Stimulated activated CD8-positive, alpha-beta memory T cell treated with anti-CD3 and anti-CD28 coated beads, Interleukin-2, amount 100 ng/mL, for 1 hour (primary cell): ENCODE measurements at places on chromosomes 2 and 18.

- no peak for DNase-seq
Observed at GRCh38 chr18:8657873-8658470, 47.4 kb upstream of the MTCL1 start.

DNA sequence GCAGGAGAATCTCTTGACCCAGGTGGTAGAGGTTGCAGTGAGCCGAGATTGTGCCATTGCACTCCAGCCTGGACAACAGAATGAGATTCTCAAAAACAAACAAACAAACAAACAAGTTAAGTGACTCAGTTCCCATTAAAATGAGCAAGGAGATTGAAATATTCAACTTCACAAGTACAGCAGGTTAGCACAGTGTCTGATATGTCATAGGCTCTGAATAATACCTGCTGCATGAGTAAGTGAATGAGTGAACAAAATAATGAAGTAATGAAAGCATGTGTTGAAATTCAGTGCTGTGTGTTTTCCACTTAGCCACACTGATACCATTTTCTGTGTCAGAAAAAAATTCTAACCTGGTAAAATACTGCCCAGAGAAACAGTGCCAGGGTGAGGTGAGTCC, 41.9 kb upstream of the SETBP1 start:
- DNase-seq, result no peak

- no peak for DNase-seq
Observed at GRCh38 chr18:58513615-58514335, 115.1 kb downstream of the ALPK2 start.

DNA sequence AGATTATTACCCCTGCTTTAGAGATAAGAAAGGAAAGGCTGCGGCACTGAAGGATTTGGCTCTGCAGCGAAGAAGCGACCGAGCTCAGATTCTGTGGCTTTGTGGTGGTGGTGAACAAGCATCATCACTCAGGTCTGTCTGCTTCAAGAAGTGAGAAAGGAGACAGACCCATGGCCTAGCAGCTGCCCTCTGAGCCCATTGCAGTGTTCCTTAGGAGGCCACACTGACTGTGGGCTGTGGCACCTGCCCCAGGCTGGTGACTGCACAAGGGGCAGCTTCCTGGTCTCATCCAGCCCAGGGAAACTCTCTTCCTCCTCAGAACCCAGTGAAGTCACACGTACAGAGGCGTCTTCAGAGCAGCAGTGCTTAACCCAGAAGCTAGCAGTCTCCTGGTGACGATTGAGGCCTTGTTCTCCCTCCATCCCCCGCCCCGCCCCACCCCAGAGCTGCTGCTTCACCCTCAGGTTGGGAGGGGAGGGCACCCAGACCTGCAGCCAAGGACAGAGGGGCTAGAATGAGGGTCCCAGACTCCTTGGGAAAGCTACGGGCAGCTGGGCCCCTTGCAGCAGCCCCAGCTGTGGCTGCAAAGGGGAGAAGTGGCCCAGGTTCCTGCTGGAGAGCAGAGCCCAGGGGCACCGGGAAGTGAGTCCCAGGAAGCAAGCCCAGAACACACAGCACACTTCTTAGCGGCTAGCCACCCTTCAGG, 22.2 kb downstream of the BIN1 start:
- no peak for DNase-seq

DNA sequence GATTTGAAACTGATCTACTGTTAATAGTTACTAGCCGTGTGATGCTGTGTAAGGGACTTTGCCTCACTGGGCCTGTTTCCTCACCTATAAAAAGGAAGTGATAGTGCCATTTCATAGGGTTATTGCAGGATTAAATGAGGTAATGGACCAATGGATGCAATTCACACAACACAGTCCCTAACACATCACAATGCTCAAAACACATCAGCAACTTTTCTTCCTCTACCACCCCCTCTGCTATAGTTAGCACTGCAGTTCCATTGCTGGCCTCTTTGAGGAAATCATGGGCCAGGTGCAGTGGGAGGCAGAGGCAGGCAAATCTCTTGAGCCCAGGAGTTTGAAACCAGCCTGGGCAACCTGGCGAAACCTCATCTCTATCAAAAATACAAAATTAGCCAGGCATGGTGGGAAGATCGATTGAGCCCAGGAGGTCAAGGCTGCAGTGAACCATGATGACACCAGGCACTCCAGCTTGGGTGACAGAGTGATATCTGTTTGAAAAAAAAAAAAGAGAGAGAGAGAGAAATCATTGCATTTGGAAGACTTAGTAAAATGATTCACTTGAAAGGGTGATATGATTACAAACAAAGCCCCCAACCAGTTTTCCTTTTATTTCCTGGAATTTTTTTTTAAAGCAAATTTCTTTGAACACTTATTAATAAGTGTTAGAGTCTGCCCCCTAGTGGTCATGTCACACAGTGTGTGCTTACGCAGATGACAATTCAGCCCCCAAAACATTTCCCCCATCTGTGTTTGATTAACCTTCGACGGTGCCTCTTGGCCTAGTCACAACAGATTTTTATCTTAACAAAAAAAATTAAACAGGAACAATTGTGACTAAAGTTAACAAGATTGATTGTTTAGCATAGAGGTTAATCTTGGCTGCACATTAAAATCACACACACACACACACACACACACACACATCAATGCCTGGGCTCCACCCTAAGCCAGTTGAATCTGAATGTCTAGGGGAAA, 88.6 kb upstream of the BCL11A start:
- DNase-seq, result no peak

DNA sequence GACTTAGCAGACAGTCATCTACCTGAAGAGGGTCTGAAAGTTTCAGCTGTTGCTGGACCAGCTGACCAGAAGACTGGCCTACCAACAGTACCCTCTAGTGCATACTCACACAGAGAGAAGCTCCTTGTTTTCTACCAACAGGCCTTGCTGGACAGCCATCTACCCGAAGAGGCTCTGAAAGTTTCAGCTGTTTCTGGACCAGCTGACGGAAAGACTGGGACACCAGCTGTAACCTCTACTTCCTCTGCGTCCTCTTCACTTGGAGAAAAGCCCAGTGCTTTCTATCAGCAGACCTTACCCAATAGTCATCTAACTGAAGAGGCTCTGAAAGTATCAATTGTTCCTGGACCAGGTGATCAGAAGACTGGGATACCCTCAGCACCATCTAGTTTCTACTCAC, 63.2 kb downstream of the ALMS1 start:
- DNase-seq, result no peak

- DNase-seq, result no peak
Observed at GRCh38 chr2:42340045-42340937, 20.7 kb downstream of the COX7A2L start.

DNA sequence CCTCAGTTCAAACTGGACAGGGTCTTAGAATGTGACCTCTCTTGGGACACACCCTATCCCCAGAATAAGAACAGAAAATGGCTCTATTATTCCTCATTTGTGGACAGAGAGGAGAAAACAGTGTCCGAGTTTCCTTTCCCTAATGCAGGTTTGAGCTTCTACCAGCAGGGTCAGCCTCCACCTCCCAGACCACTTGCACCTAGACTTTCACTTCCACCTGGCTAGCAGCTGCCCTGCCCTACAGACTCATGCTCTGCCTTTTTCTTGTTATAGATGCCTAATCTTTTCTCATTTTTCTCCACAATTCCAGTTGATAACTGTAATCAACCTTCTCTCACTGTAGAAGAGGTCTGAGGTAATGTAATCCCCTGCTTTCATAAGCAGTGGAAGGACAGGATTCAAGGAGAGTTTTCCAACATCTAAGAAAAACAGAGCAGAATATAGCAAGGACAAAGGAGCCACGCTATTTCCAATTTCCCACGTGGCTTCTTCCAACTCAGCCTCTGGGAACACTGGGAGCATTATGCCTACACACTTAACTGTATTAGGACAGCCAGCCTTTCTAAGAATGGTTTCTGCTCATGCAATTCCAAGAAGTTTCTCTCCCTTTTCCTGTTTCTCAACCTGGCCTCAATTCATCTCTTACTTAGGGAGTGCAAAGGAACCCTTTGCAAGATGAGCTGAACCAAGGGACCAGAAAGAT, 239.8 kb downstream of the BCL11A start:
- DNase-seq, result no peak

DNA sequence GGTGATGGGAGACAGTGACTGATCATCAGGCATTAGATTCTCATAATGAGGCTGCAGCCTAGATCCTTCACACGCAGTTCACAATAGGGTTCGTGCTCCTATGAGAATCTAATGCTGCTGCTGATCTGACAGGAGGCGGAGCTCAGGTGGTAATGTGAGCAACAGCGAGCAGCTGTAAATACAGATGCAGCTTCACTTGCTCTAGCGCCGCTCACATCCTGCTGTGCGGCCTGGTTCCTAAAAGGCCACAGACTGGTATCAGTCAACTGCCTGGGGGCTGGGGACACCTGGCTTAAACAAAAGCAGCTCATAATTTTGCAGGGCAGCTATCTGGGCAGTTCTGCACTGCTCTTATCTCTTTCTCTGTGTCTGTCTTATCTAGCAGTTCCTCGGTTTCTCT, 20.4 kb upstream of the CD226 start:
- DNase-seq, result no peak
